ENCODE measurements at places on chromosomes 5 and 9.
A peak's percentile ranks its signal among the peaks of the same experiment; 100 is the strongest.

DNA sequence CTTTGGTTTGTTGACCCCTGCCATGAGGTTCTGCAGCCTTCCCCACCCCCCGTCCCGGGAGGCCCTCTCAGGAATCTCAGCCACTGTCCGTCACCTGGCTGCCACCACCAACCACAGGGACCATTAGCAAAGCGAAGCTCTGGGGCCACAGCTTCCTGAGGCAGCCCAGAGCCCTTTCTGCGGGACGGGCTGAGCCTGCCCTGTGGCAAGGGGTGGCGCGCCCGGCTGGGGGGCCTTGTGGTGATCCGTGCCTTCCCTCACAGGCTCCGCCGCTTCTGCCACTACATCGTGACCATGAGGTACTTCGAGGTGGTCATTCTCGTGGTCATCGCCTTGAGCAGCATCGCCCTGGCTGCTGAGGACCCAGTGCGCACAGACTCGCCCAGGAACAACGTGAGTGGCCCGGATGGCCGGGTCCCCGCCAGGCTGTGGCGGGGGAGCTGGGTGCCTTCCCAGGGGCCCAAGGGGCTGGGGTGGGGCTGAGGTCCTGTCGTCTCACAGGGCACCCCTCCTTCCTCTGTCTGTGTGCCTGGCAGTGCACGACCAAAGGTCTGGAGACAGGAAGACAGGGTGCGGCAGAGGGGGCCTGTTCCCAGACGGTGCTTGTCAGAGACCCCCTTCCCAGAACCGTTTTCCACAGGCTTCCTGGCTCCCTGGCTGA, 169.2 kb downstream of the CACNA1B start:
- no peak for DNase-seq

GRCh38 chr9:26311463-26311995, 581.1 kb downstream of the CAAP1 start:
- DNase-seq: no peak

GRCh38 chr5:173594061-173594460, 22.4 kb downstream of the BOD1 start:
- no peak for DNase-seq

DNA sequence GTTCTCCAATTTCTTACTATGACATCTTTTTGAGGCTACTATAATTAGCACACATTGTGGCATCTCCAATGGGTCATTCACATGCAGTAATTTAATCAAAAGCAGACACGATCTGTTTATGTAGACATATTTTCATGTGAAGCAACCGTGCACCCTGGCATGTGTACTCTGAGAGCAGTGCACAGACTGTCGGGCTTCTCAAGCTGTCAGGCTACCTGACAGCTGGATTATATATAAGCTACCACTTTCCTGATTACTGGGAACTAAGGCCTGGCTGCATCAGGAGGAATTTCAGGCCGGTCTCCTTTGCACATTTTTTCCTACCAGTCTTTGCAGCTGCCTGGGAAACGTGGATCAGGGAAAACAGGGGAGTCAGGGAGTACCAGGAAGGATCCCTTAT, 197.5 kb downstream of the MAPKAP1 start:
- no peak for DNase-seq

DNA sequence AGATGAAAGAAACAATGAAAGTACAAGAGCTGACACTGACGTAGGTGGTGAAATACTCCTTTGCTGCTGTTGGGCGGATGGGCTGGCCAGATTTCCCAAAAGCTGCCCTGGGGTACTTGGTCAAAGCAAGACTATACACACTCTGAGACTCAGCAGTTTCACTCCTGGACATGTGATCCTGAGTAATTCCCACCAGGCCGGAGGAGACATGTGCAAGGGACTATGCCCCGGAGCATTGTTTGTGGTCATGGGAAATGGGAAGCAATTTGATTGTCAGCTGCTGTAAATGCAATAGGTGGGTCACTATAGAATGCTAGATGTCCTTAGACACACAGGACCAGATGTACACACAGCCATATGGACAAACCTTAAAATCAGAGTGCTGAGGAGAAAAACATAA, 116.1 kb downstream of the DCP2 start:
- DNase-seq: no peak

GRCh38 chr5:5169466-5169865, 29.3 kb downstream of the ADAMTS16 start:
- DNase-seq: no peak

- no peak for DNase-seq
Observed at GRCh38 chr9:130711469-130711868, 17.9 kb downstream of the EXOSC2 start.

GRCh38 chr5:84986688-84987087, 602.0 kb upstream of the EDIL3 start:
- no peak for DNase-seq

DNA sequence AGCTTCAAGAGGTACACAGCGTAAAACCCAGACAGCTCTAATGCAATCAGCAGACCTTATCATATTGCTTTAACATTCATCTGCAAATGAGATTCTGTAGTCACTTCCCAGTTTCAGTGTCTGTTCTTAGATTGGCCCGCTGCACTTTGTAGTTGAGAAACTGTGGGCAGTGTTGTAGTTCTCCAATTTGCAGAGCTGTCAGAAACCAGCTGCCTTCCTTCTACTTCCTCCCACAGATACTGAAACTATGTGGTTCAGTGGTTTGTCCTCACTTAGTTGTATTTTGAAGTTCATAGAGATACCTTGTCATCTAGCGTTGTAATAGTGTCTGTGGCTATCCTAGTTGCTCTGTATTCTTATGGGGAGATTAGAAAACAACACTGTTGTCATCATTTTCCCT, 39.6 kb upstream of the TRIM36 start:
- DNase-seq: peak; percentile 80

- DNase-seq: no peak
Observed at GRCh38 chr5:34510002-34510401, 146.1 kb upstream of the RAI14 start.

GRCh38 chr9:100071271-100071670, 27.5 kb downstream of the ERP44 start:
- DNase-seq: no peak

- no peak for DNase-seq
Observed at GRCh38 chr9:93948441-93949072, 6.6 kb downstream of the BARX1 start.

- DNase-seq: no peak
Observed at GRCh38 chr5:100448111-100448528, 87.1 kb upstream of the FAM174A start.

DNA sequence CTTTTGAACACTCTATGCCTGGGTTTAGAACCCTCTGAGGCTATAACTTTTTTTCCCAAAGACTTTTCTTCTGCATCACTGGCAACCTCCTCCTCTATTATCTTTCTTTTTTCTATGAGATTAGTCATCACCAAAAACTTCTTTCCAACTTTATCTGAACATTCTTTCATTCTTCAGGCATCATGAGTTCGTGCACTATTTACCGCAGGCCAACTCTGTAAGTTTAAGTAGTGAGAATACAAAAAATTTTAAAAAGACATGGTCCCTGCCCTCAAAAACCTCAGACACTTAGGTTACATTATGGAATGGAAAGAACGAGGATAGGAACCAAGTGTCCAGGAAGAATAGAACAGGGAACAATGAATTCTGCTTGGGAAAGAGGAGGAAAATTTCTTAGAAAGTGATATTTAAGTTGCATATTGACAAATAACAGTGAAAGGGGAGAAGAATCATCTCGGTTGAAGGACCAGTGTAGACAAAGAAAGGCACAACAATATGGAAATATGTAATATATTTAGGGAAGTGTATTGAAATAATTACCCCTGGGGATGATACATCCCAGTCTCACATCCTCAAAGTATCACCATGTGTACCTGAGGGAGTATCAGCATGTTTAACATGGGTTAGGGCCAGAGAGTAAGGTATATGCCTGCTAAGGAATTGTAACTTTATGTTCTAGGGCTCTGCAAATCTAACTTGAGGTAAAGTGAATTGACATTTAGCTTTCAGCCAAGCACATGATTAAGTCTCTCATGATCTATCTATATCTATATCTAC, 196.5 kb upstream of the NREP start:
- no peak for DNase-seq

DNA sequence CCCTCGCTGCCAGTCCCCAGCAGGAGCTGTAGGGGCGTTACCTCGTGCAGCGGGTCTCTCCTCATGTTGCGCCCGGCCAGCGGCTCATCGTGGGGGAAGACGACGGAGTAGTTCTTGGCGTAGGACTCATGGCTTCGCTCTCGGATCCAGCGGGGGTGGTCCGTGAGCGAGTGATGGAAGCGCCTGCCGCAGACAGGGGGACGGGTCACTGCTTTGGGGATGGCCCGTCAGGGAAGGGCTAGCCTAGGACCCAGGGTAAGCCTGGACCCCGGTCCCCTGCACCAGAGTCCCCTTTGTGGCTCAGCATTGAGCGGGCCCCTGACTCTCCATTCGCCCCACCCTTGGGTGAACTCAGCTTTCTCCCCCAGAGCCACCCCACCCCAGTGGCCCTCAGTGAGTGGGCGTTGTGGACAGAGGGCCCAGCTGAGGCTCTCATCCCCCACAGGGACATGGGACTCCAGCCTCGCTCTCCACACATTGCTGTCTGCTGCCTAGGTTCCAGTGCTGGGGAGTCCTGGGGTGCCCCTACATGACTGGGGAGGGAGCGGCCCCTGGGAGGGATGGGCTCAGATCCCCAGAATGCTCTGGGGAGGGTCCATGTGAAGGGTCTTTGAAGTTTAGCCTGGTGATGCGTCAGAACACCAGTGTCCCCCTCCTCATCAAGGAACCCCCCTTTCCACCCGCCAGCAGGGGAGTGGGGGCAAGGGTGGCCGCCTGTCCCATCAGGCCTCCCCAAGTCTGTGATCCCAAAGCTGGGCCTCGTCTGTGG, 29.7 kb downstream of the SARDH start:
- DNase-seq: no peak

DNA sequence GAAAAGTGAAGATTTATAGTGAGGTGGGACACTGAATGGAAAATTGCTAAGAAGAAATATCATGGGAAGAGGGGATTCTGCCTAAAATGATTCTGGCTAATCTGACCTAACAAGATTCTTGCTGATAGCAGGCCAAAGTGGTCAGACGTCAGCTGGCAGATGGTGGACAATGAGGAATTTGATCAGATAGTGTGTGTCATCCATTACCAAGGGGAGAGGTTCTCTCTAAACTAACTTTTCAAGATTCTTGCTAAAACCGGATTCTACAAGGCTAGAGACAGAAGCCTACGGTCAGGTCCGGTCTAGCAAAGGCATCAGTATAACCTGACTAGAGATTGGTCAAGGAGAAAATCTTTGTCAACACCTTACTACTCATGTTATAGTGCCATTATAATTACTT, 306.0 kb downstream of the ZNF608 start:
- DNase-seq: no peak

DNA sequence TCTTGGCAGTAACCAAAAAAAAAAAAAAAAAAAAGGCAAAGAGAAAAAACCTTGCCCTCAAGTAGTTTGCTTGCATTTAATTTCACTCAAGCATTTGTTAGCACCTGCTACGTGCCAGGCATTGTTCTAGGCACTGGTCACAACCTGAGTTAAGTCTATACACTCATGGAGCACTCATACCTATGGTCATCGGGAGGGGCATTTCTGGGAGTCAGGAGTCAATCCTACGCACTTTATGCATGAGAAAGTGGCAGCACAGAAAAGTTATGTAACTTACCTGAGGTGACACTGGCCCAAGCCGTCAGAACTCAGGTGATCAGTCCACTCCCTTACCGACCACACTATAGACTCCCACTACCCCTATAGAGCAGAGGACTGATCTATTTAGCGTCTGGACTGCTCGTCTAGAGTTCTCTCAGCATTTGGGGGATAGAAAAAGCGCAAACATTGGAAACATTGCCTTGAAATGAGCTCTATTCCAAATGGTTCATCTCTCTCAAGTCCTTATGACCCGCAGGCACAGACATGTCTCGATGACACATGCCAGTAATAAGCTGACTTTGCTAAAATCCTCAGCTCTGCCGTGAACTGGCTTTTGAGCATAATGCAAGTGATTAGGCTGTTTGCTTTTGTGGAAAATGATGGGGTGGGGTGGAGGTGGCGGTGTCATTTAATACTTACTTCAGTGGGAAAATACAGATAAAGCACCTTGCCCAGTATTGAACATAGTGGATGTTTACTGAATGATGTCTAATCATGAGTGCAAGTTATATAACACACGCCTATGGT, 160.2 kb downstream of the ARHGEF28 start:
- no peak for DNase-seq

DNA sequence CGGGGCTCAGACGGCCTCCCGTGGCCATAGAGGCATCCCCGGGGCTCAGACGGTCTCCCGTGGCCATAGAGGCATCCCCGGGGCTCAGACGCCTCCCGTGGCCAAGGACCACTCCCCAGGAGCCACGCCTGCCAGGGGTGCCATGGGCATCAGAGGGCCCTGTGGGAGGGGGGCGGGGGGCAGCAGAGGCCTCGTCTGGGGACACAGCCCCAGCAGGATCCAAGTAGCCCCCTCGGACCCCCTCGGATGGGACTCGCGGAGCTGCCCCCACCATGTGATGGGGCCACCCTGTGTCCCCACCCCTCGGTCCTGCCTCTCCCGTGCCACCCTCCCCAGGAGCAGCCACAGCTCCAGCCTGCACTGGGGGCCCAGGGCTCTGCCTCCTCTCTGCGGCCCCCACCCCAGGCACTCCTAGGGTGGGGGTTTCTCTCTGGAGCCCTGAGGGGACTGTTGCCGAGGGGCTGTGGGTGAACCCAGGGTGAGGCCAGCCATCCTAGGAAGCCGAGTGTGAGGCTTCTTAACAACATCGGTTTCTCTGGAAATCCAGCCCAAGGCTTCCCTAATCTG, 2.5 kb downstream of the ENTPD8 start:
- no peak for DNase-seq

DNA sequence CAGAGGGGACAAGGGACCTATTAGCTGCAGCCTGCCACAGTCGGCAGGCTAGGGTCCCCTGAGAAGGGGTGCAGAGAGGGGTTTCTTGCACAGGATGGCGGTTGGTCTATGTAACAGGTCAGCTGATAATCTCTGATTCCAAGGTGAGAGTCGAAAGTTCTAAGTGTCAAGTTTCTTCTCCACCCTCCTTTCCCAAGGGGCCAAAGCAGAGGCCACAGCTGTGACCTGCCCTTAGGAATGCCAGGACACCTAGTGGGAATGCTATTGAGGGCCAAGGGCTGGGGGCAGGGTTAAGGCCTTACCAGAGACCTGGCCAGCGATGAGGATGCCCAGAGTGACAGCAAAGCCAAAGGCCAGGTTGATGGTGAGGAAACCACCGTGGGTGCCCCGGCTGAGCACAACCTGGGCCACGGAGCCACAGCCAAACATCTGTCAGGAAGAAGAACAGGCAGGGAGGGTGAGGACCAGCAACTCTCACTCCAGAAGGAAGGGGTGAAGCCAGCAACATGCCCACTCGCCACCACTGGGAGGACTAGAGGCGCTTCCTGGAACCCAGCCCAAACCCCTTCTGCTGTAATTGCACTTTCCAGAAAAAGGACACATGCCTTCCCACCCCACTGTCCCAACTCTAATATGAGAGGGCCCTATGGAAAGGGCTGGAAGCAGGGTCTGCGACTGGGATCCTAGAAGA, 3.8 kb downstream of the AQP3 start:
- DNase-seq: no peak

DNA sequence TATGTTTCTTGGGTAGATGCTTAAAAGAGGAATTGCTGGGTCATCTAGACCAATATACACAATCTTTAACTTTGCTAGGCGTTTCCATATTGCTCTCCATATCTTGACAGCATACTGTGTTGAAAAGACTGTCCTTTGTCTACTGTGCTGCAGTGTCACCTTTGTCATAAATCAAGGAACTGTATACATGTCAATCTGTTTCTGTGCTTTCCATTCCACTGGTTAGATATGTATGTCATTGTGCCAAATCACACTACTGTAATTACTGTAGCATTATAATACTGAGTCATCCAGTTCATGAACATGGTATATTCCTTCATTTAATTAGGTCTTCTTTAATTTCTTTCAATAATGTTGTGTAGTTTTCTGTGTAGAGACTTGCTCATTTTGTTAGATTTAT, 149.7 kb upstream of the RASGRF2 start:
- DNase-seq: no peak
